ENCODE measurements at places on chromosomes 1 and 21.

GRCh38 chr1:76330991-76331603 is 256.6 kb downstream of the ST6GALNAC3 start:
- peak; percentile 55 for DNase-seq

DNA sequence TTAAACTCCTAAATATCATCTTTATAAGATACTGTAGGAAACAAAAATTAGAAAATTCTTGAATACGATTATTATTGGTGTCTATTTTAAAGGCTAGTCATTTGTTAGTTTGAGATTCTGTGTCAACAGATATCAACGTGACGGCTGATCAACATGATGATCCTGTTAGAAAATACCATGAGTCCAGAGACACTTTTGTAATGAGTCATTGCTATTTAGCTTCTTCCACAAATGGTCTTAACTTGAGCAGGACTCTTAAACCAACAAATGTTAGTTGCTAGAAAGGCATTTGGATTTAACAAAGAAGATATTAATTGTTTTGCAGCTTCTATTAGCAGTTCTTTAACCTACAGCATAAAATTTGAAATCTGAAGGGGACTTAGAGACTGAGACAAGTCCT is 131.2 kb downstream of the TGFB2 start:
- DNase-seq: no peak

DNA sequence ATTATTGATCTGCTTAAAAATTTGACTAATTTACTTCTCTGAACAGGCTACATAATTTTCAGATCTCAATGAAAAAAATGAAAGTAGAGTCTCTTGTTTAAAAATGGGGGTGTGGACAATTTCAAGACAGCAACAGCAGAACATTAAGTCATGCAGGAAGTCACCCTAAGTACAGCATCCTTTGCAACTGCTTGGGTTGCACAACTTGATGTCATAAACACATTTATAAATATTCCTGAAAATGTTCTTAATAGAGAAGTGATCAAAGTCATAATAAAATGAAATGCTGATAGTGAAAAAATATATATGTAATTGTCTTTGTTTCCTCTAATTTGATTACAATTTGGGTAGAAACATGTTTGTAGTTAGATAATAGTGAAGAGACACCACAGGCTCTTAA is 79.3 kb downstream of the TNNI3K start:
- DNase-seq: no peak

DNA sequence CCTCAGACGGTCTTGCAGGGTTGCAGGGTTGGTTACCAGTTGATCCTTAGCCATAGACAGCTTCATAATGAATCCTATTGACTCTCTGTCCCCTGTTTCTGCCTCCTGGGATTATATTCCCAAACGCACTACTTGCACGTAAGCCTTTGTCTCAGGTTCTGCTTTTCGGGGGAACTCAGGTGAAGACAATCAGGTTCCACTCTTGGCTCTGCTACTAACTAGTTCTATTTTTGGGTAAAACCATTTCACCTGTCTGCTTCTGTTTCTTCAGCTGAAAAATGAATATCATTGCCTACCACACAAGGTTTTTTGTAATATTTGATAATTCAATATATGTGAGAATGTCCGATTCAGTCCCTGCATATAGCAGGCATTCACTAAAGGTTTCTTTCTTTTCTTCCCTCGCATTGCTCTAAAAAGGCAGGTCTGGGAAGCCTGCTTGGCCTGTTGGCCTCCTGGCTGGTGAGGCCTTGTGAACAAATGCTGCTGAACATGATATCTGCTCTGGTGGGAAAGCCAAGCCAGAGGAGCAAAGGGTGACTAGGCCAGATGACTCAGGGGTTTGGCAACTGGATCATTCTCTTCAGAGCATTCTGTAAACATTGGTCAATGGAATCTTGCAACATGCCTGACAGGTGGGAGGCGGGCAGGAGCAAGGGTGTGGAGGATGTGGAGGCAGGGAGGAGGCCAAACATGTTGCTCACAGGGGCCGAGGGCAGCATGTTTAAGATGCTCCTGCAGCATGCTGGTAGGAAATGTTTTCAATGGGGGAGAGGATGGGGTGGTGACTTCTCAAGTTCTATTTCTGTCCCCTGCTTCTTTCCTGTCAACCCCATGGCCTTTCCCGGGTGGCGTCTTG is 23.8 kb downstream of the IER5 start:
- peak; percentile 94 for DNase-seq

GRCh38 chr1:27306071-27306470 is 15.9 kb upstream of the TMEM222 start:
- no peak for DNase-seq

GRCh38 chr1:82125119-82125518 is 324.4 kb downstream of the ADGRL2 start:
- DNase-seq: no peak

DNA sequence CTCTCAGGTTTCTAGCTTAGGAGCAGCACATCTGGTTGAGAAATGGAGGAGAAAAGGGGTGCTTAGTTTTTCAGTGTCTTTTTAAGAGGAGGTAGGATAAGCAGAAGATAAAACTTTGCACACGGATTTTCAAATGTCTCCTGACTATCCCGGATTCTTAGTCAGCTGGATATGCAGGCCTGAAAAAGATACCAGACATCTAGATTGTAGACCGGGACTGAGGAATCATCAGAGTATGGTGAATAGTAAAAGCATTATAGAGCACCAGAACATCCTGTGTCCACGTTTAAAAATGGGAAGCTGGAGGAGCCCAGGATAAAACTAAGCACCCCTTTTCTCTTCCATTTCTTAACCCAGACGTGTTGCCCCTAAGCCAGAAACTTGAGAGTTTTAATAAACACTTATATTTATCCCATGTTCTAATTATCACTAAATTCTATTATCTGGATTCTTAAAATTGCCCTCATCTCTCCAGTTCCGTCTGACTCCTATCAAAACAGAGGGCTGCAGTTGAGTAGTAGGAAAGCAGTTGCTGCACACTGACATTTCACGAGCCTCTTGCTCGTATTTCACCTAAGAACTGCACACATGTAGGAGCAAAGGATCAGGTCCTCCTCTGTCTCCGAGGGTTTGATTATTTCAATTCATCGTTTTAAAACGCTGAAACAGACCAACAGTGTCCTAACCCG is 609 bp downstream of the PIGK start:
- DNase-seq: no peak

GRCh38 chr1:68103884-68104554 is 53.6 kb upstream of the DIRAS3 start:
- no peak for DNase-seq

DNA sequence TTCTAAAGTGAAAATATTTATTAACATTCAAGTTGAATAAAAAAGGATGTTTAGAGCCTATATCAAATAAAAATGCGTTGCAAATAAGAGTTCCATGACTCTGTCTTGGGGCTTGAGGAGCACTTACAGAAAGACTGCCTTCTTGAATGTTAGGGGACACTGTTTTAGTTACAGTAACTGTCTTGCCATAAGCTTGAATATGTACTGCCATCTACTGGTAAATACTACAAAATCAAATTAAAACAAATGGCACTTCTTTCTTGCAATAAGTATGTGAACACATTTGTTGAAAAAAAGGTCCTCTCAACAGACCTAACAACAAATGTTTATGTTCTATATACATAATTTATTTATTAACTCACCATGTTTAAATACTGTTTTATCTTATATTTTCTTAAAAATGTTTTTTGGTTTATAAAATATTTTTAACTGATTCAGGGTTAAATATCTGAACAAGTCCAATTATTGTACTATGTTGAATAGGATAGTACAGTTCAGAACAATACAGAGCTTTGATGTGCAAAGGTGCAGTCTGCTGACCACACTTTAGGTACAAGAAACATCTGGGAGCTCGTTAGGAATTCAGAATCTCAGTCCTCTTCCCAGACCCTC is 199.5 kb downstream of the LRRIQ3 start:
- DNase-seq: peak; percentile 56

- no peak for DNase-seq
Observed at GRCh38 chr1:199665371-199665770, 362.1 kb upstream of the NR5A2 start.

Data from LoVo (cell line).